Immature natural killer cell (primary cell): ENCODE measurements at places on chromosomes 7 and 10. TPM values are rescaled to one million over a fixed set of nuclear protein-coding genes. Genes with fewer than 3 reads are reported as not detected.

DNA sequence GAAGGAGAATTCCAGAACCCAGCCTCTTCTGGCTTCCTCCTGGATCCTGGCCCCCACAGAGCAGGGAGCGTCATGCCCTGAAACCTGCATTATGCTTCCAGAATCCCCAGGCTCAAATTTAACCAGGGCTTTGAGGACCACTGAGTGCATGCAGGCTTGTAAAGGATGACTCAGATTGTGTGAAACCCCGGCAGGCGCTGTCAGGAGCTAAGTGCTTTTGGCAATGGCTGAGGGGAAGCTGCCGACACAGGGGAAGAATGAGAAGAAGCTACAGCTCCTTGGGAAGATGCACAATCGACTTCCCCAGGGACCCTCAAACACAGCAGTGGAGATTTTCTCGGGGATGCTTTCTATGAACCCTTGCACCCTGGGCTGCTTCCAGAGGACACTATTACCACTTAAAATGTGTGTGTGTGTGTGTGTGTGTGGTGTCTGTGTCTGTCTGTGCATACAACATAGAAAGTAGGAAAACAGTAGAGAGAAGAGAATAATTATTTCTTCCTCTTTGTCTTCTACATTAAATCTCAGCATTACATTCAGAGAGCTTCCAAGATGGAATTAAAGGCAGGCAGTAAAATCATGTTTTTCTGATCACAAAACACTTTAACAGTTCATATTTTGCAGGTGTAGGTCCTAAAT is 183.5 kb upstream of the INHBA start:
- H3K27ac ChIP-seq, result no peak overlapping the region
- no peak overlapping the region for H3K4me3 ChIP-seq
- DNase-seq, result no peak
- H3K4me1 ChIP-seq, result peaks cover 19% of the 10 kb centered on the region
- H3K27me3 ChIP-seq, result peaks cover 7% of the 10 kb centered on the region

- no peaks in the 10 kb centered on the region for H3K27me3 ChIP-seq
- H3K36me3 ChIP-seq, result peaks cover 3% of the 10 kb centered on the region
- no peak for DNase-seq
- no peak overlapping the region for H3K4me3 ChIP-seq
Observed at GRCh38 chr7:101236292-101236835, 1.2 kb downstream of the CLDN15 start.

GRCh38 chr10:118310822-118311221 is 31.3 kb downstream of the FAM204A start:
- no peaks in the 10 kb centered on the region for H3K4me1 ChIP-seq
- no peak for DNase-seq
- no peak overlapping the region for H3K27ac ChIP-seq

DNA sequence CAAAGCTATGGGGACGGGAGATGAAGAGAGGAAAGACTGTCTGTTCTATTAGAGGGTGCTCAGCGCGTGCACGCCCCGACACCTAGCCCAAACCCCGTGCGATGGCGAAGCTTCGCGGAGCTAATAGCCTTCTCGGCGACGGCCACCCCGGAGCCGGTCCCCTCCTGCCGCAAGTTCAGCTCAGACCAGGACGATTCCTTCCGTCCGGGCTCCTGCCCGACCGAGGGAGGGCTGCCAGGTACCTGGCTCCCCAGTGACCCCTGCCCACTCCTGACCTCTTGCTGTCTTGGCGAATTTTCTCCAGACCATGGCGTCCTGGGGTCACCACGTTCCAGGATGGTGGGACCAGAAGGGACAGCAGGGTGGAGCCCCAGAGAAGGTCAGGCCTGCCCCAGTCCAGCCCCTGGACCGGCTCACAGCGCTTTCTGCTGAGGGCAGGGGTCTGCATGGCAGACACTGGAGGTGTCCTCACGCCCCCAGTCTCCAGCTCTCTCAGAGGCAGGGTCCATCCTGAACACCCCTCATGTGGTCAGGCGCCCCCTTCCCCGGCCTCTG is 36.7 kb downstream of the UNCX start:
- no peak overlapping the region for H3K4me3 ChIP-seq
- no peaks in the 10 kb centered on the region for H3K36me3 ChIP-seq
- H3K27ac ChIP-seq, result no peak overlapping the region
- H3K4me1 ChIP-seq, result no peaks in the 10 kb centered on the region
- peaks cover 3% of the 10 kb centered on the region for H3K27me3 ChIP-seq

GRCh38 chr10:102998399-102998907 is 80.4 kb downstream of the CNNM2 start:
- H3K4me3 ChIP-seq, result no peak overlapping the region
- no peaks in the 10 kb centered on the region for H3K27me3 ChIP-seq
- H3K36me3 ChIP-seq, result no peaks in the 10 kb centered on the region
- H3K27ac ChIP-seq, result no peak overlapping the region
- H3K4me1 ChIP-seq, result peaks cover 28% of the 10 kb centered on the region

DNA sequence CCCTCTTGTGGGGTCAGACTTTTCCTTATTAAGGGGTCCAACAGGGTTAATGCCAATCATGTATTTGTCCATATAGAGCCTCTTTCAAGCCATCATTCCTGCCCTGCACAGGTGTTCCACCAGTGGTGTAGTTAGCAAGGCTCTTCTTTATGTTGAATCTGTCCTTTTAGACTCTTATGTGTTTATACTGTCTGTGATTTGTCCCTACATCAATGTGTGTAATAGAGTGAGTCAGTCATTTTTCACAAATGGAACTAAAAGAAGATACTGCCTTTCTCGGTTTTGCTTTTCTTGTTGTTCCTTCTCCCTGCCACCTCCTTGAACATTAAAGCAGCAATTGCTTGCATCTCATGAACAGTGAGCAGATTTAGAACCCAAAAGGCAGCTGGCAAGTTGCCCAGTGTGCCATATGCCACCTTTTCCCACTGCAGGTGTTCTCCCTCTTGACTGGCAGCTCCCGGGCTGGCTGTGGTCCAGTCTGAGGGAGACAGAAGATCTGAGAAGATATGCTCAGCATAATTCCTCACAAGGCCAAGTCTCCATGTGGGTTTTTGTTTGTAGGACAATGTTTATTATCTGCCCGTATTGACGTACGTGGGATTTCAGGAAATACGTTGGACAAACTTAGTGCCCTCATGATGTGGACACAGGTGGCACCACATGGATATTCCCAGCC is 154.1 kb downstream of the LHFPL3 start:
- H3K36me3 ChIP-seq, result no peaks in the 10 kb centered on the region
- no peaks in the 10 kb centered on the region for H3K4me1 ChIP-seq
- H3K27ac ChIP-seq, result no peak overlapping the region

GRCh38 chr7:70614237-70615045 is 517.5 kb upstream of the GALNT17 start:
- no peaks in the 10 kb centered on the region for H3K4me1 ChIP-seq
- H3K27ac ChIP-seq, result no peak overlapping the region
- DNase-seq, result peak; percentile 30
- H3K4me3 ChIP-seq, result no peak overlapping the region

DNA sequence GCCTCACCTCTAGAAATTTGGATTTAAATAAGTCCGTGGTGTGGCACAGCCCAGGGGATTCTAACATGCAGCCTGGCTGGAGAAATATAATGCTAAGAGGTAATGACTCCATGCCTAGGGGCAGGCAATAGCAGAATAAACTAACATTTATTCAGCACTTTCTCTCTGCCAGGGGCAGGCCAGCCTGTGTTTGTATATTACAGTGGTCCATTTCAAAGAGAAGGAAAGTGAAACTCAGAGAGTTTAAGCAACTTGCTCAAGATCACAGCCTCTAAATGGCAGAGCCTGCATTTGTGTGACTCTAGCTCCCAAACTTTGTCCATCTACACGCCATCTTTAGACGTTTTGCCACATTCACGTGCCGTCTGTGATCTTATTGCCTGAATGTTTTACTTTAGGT is 6.7 kb upstream of the LRRC18 start:
- no peak overlapping the region for H3K27ac ChIP-seq
- peaks cover 2% of the 10 kb centered on the region for H3K27me3 ChIP-seq
- no peak overlapping the region for H3K4me3 ChIP-seq
- H3K4me1 ChIP-seq, result no peaks in the 10 kb centered on the region
- DNase-seq, result no peak

DNA sequence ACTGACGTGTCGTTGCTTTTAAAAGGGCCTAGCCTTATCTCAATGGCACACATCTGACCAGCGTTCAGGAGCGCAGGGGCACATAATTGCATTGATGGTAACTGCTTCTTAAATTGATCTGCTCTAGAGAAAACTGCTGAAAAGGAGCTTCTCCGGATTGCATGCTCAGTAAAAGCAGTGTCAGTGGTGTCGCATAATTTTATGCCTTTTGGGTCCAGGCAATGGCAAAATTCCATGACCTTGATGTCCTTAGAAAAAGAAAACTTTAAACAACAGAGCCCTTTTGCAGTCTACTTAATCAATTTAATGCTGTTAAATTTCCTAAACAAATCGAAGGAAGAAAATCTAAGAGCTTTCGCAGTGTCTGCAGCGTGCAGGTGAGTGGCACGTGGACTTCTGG is 75.7 kb downstream of the PTPRE start:
- no peak overlapping the region for H3K4me3 ChIP-seq
- no peak for DNase-seq
- peaks cover 2% of the 10 kb centered on the region for H3K27me3 ChIP-seq
- peaks cover 16% of the 10 kb centered on the region for H3K4me1 ChIP-seq

GRCh38 chr10:45000138-45000751 is 478 bp upstream of the ZNF22 start:
- peaks cover 2% of the 10 kb centered on the region for H3K27me3 ChIP-seq
- H3K27ac ChIP-seq, result peak overlapping the region; percentile 96
- peaks cover 18% of the 10 kb centered on the region for H3K36me3 ChIP-seq
- peaks cover 71% of the 10 kb centered on the region for H3K4me1 ChIP-seq

GRCh38 chr7:79534128-79534527 is 80.7 kb upstream of the MAGI2 start:
- no peaks in the 10 kb centered on the region for H3K4me1 ChIP-seq
- no peak overlapping the region for H3K27ac ChIP-seq
- H3K36me3 ChIP-seq, result no peaks in the 10 kb centered on the region
- H3K4me3 ChIP-seq, result no peak overlapping the region

- no peaks in the 10 kb centered on the region for H3K27me3 ChIP-seq
- no peak for DNase-seq
- no peak overlapping the region for H3K27ac ChIP-seq
- peaks cover 5% of the 10 kb centered on the region for H3K36me3 ChIP-seq
Observed at GRCh38 chr7:36920433-36920832, 196.1 kb upstream of the AOAH start.

GRCh38 chr10:59595593-59595992 is 114.1 kb downstream of the SLC16A9 start:
- no peaks in the 10 kb centered on the region for H3K4me1 ChIP-seq
- H3K36me3 ChIP-seq, result no peaks in the 10 kb centered on the region
- no peak overlapping the region for H3K4me3 ChIP-seq
- no peak for DNase-seq
- H3K27ac ChIP-seq, result no peak overlapping the region
- peaks cover 2% of the 10 kb centered on the region for H3K27me3 ChIP-seq

DNA sequence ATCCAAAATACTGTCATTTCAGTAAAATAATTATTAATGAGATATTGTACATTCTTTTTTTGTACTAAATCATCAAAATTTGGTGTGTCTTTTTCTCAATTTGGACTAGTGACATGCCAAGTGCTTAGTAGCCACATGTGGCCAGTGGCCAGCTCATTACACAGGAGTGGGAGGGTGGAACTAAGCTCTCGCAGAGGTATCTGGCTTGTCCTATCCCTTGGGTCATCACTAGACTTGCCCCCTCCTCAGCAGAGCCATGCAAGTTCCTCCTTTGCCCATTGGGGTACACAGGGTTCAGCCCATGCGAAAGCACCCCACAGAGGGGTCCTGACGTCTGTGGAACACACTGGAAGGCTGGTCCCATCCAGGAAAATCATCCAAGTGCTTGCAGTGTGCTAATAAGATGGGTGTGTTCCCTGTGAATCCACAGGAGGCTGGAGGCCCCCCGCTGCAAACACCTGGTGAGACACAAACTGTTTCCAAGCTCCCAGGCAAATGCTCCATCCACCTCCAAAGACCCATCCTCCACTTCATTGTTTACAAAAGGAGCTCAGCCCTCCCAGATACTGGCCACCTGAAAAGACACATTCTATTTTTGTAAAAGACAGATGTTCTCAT is 1.3 kb downstream of the ARHGAP22 start:
- H3K4me1 ChIP-seq, result peaks cover 2% of the 10 kb centered on the region
- peaks cover 2% of the 10 kb centered on the region for H3K27me3 ChIP-seq
- H3K27ac ChIP-seq, result no peak overlapping the region
- H3K4me3 ChIP-seq, result no peak overlapping the region
- DNase-seq, result no peak

DNA sequence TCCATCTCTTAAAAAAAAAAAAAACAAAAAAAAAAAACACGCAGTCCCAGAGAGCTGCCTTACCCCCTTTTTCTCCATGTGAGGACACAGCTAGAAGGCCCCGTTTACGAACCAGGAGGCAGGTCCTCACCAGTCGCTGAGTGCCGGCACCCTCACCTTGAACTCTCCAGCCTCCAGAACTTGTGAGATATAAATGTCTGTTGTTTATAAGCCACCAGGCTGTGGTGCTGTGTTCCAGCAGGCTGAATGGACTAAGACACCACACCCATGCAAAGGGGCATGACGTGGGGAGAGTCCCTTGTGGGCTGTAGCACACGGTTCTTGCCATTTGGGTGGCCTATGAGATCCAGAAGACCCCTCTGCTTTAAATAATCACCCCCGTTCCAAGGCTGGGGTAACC is 17.2 kb downstream of the ECHDC3 start:
- H3K4me1 ChIP-seq, result no peaks in the 10 kb centered on the region
- H3K27me3 ChIP-seq, result no peaks in the 10 kb centered on the region
- H3K36me3 ChIP-seq, result no peaks in the 10 kb centered on the region
- H3K27ac ChIP-seq, result no peak overlapping the region
- DNase-seq, result no peak
- no peak overlapping the region for H3K4me3 ChIP-seq

Gene ITGB8
- not detected for polyA plus RNA-seq

Gene OGDH
- 24.3 TPM for polyA plus RNA-seq

Gene HOXA9
- 1.8 TPM for polyA plus RNA-seq

Gene AKR1C1
- polyA plus RNA-seq, result not detected

Gene GPR26
- polyA plus RNA-seq, result not detected

Gene VIPR2
- 0.41 TPM for polyA plus RNA-seq

Gene RAMP3
- polyA plus RNA-seq, result not detected

Gene GHRHR
- not detected for polyA plus RNA-seq

Gene AKR1D1
- polyA plus RNA-seq, result not detected

Gene MAGI2
- polyA plus RNA-seq, result not detected

Gene HOXA3
- not detected for polyA plus RNA-seq
